PC-9 (cell line): ENCODE measurements at places on chromosomes 4 and X. TPM values are rescaled to one million over a fixed set of nuclear protein-coding genes. Genes with fewer than 3 reads are reported as not detected.

The COL4A6 gene
- total RNA-seq = 13.6 and 15.5 TPM in 2 replicates

DNA sequence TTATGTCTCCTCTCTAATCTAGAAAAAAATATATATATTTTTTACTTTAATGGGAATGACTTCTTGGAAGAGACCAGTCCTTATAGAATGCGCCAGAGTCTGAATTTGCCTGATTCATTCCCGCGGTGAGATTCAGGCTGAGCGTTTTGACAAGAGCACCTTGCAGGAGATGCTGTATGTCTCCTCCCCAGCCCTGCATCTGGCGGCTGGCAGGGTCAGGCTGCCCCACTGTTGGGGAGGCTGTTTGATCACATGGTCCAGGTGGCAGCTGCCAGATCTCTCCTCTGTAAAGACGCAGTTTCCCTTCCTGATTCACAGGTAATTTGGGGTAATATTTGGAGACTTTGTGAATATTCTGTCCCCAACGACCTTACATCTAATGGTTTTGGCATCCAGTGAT is 9.7 kb downstream of the PDZD4 start:
- H3K27me3 ChIP-seq = peaks cover 64% of the 10 kb centered on the region
- no peaks in the 10 kb centered on the region for H3K4me1 ChIP-seq
- DNase-seq = no peak
- H3K27ac ChIP-seq = no peak overlapping the region
- H3K4me3 ChIP-seq = no peak overlapping the region

The GRIA3 gene
- not detected in 2 replicates for total RNA-seq

- no peaks in the 10 kb centered on the region for H3K4me1 ChIP-seq
- H3K4me3 ChIP-seq = no peak overlapping the region
Observed at GRCh38 chr4:109005523-109005922, 242.7 kb upstream of the ETNPPL start.
